Panc1 (cell line): ENCODE measurements at places on chromosomes 2 and 18.

GRCh38 chr2:112541315-112542122 lies 746 bp upstream of the POLR1B start:
- H3K36me3 ChIP-seq: peaks cover 6% of the 10 kb centered on the region; the same call in 1 of the 2 replicates
- H3K4me3 ChIP-seq: peak overlapping the region; percentile 97
- H3K27me3 ChIP-seq: no peaks in the 10 kb centered on the region
- H3K4me1 ChIP-seq: peaks cover 15% of the 10 kb centered on the region; the same call in 1 of the 2 replicates

DNA sequence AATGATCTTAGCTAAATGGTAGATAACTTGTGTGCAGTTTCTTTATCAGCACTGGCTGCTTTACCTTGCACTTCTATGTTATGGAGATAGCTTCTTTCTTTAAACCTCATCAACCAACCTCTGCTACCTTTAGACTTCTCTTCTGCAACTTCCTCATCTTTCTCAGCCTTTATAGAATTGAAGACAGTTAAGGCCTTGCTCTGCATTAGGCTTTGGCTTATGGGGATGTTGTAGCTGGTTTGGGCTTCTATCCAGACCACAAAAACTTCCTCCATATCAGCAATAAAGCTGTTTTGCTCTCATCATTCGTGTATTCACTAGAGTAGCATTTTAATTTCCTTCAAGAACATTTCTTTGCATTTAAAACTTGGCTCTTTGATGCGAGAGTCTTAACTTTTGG lies 123.7 kb downstream of the PIK3C3 start:
- no peak overlapping the region for H3K27ac ChIP-seq
- H3K36me3 ChIP-seq: no peaks in the 10 kb centered on the region; the same call in 1 of the 2 replicates
- H3K4me1 ChIP-seq: no peaks in the 10 kb centered on the region
- no peak for DNase-seq

DNA sequence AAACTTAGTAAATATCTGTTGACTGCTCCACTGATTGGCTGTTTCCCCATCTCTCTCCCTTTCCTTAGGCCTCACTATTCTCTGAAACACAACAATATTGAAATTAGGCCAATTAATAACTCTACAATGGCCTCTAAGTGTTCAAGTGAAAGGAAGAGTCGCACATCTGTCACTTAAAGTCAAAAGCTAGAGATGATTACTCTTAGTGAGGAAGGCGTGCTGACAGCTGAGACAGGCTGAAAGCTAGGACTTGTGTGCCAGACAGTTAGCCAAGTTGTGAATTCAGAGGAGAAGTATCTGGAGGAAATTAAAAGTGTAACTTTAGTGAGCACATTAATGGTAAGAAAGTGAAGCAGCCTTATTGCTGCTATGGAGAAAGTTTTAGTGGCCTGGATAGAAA lies 48.4 kb downstream of the PLEK start:
- DNase-seq: no peak
- H3K36me3 ChIP-seq: no peaks in the 10 kb centered on the region
- no peak overlapping the region for H3K27ac ChIP-seq
- no peaks in the 10 kb centered on the region for H3K4me1 ChIP-seq
- no peak overlapping the region for H3K4me3 ChIP-seq

GRCh38 chr2:237639836-237640220 lies 12.4 kb downstream of the LRRFIP1 start:
- no peaks in the 10 kb centered on the region for H3K4me1 ChIP-seq
- H3K4me3 ChIP-seq: no peak overlapping the region
- no peaks in the 10 kb centered on the region for H3K27me3 ChIP-seq
- no peak for DNase-seq
